ENCODE measurements at places on chromosomes 3 and 15.

DNA sequence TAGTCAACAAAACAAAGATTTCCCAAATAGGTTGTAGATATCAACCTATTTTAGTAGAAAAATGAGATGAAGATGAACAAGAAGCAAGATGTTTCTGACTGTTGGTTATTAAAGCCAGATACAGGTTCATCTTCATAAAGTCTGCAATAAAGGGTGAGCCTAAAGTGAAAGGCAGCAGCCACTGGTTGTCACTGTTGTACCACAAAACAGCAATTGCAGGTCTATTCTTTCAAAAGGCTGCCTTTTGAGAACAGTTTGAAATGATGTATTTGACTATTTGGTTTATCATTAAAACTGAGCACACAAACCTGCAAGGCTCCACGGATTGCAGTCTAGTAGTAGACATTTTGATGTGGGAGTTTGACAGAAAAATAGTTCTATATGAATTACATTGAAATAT lies 543.4 kb downstream of the GBE1 start:
- no peak for DNase-seq

- DNase-seq, result no peak
These were observed 15.8 kb upstream of the SEMA3F start for GRCh38 chr3:50139308-50139707.

DNA sequence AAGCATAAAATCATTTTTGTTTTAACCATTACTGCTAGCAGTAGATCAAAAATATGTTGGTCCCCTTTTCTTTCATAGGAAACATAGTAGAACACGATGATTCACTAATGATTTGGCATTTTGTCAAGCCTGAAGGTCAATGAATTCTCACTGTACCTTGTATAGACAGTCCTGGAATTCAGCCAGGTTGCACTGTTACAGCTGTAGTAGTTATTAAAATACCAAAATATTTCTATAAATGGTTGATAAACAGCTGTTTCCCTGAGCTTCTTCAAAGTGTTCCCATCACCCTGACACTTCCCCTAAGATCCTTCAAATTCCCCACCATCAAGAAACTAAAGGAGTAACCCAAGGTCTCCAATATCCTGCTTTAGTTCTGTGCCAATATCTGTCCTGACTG lies 200.9 kb downstream of the ATP8B4 start:
- DNase-seq, result no peak

DNA sequence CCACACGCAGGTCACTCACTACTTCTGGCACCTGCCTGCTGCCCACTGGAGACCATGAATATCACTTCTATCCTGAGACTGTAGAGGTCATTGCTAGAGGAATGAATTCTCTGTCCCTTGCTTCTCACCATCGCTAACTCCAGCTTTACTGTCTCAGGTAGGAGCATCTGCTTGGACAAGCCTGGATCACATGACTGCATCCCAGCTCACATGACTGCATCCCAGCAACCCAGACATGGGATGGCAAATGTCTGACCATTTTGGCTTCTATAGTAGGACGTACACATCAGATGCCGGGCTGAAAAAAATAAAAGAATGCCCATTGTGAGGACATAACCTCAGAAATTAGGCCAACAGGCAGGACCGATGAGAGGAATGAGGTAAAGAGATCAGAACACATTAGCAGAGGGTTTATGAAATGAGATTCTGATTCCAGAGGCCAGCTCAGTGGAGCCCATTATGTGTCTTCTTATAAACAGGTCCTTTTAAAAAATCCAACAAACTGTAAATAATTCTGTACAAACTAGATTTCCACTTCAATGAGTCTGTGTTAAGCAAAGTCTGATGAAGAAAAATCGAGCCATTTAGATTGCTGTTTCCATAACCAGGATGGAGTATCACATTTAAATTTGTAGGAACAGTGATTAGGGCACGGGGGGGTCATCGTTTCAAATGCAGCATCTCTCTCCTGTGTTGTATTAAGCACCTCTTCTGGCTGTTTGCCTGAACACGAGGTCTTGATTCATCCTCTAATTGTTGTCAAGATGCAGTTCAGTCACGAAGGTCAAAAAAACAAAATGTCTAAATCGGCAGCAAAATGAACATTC lies 126.7 kb downstream of the MTHFS start:
- DNase-seq, result no peak

DNA sequence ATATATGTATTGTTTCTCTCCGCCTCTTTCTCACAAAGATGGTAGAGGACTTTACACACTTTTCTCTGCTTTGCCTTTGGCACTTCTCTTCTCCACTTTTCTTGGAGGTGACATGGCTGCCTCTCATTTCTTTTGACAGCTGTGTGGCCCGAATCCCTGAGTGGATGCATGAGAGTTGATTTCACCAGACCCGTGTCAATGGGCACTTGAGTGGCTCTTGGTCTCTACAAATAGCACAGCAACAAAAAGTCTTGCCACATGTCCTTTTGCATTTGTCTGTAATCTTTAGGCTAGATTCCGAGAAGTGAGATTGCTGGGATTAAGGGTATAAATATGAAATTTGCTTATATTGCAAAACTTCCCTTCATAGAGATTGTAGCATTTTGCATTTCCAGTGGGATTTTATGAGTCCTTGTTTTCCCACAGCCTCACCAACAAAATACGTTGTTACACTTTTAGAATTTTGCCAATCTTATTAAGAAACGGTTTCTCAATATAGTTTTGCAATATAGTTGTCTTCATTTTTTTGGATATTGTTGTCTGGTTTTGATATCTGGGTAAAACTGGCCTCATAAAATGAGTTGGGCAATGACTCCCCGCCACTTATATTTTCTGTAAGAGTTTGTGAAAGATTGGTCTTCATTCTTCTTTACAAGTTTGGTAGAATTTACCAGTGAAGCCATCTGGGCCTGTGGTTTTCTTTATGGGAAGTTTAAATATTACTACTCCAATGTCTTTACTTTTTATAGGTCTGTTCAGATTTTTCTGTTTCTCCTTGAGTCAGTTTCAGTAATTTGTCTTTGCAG lies 5.2 kb upstream of the TRPM1 start:
- DNase-seq, result no peak

DNA sequence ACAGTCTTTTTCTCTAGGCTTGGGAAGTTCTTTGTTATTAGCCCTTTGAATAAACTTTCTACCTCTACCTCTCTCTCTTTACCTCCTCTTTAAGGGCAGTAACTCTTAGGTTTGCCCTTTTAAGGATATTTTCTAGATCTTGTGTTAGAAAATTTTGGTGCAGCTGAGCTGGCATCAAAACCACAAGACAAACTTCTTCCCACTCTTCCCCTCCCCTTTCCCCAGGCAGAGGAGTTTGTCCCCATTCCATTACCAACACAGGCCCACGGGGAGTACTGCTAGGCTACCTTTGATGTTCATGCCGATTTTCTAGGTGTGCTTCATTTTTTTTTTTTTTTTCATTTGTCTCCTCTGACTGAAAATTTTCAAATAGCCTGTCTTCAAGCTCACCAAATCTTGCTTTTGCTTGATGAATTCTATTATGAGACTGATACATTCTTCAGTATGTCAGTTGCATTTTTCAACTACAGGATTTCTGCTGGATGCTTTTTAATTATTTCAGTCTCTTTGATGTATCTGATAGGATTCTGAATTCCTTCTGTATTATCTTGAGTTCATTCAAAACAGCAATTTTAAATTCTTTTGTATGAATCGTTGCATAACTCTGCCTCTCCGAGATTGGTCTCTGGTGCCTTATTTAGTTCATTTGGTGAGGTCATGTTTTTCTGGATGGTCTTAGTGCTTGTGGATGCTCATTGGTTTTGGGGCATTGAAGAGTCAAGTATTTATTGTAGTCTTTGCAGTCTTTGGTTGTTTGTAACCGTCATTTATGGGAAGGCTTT lies 112.0 kb downstream of the UBE2E2 start:
- DNase-seq, result no peak

GRCh38 chr3:124974691-124975090 lies 40.1 kb upstream of the MUC13 start:
- DNase-seq, result no peak

GRCh38 chr3:143478115-143478693 lies 358.6 kb downstream of the CHST2 start:
- DNase-seq, result no peak

GRCh38 chr3:64674591-64675076 lies 13.2 kb downstream of the ADAMTS9 start:
- DNase-seq, result no peak

DNA sequence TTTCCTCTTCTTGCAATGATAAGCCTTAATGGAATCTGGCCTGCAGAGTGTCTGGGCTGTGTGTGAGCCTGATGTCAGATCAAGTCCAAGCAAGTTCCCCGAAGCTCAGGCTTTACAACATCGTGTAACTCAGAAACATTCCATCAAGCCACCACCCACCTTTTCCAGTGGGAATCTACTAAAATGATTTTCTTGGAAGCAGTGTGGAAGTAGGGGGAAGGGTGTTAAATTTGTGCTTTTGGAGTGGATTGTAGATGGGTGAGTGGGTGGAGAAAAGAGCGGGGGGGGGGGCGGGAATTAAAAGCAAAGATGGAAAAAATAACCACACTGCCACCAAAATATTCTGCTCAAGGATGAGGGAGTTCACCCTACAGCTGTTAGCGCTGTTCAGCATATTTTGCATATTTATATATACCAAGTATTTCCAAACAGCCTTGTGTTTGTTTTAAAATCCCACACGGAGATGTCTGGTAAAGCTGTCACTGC lies 53.6 kb downstream of the VGLL3 start:
- DNase-seq, result no peak

DNA sequence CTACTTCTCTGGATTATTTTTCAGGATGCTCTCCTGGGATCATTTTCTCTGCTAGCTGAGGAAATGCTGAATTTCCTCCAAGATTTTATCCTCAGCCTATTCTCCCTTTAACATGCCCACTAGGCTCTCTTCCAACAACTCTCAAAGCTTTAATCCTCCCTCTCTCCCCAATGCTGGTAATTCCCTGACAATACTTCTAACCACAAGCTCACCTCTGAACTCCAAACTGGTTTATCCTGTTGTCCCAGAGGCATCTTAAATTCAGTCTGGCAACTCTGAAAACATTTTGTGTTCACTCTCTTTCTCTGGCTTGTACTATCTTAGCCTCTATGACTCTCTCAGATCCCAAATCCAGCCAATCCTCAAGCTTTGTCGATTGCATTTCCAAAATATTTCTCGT lies 490.3 kb downstream of the MECOM start:
- DNase-seq, result no peak

GRCh38 chr15:36403351-36403750 lies 176.1 kb upstream of the CDIN1 start:
- DNase-seq, result no peak

GRCh38 chr3:11953778-11954177 lies 50.4 kb upstream of the SYN2 start:
- no peak for DNase-seq

GRCh38 chr3:186640473-186640818 lies 247 bp downstream of the FETUB start:
- DNase-seq, result no peak

DNA sequence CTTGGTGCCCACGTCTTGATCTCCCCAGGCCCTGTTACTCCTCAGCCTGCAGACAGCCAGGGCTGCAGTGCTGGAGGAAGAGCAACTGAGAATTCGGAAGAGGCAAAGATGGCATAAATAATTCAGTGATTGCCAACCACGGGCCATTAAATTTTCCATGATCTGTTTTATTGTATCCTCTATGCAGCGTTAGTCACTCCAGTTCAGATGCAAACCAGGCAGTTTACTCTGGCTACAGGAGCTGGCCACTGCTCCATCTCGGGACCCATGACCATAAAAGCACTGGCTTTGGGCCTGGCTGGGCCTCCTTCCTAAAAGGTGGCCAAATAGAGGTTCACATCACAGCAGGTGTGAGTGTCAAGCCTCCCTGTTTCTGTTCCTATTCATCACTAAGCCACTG lies 137.6 kb upstream of the TLE3 start:
- DNase-seq, result no peak

- DNase-seq, result no peak
These were observed 1.1 kb downstream of the FAM107A start for GRCh38 chr3:58575971-58576652.
